Occipital lobe (tissue), 3 donors: ENCODE measurements at places on chromosomes 3 and 15.

GRCh38 chr3:132723024-132723950 is 1.1 kb upstream of the NPHP3 start:
- DNase-seq: no peak

DNA sequence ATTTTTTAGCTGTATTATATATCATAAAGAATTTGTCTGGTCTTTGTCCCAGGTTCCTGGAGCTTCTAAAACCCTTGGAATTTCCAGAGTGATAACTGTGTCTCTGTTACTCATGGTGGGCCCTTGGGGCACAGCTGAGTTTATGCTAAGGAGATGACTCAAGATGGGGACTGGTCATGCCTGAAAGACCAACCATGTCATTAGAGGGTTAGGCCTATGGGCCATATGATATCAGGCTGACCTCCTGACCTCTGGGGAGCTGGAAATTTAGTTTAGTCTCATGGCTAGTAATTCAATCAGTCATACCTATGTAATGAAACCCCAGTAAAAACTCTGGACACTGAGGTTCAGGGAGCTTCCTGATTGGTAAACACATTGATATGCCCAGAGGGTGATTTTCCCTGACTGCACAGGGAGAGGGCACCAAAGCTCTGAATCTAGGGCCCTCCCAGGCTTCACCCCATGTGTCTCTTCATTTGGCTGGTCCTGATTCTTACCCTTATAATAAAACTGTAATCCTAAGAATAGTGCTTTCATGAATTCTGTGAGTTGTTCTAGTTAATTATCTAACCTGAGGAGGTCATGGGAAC is 69.6 kb downstream of the EEFSEC start:
- DNase-seq: no peak

GRCh38 chr15:51104512-51104911 is 9.8 kb upstream of the TNFAIP8L3 start:
- DNase-seq: no peak

GRCh38 chr3:106232956-106233355 is 364.1 kb upstream of the CBLB start:
- no peak for DNase-seq

DNA sequence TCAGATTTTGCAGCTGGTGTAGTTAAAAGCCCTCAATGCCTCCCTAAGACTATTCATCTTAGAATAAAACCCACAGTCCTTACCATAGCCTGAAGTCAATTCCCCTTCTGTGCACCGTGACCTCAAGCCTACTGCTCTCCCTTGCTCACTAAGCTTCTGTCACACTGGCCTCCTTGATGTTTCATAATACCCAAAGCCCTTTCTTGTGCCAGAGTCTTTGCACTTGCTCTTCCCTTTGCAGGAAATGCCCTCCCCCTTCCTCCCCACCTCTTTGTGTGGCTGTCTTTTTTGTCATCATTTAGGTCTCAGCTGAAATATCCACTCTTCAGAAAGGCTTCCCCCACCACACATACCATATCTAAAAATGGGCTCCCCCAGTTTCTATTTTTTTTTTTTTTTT is 4.2 kb upstream of the PLEKHO2 start:
- DNase-seq: no peak

- DNase-seq: no peak
Measured at GRCh38 chr3:100155128-100155527, 40.8 kb upstream of the FILIP1L start.

GRCh38 chr3:97687734-97688133 is 76.8 kb upstream of the ARL6 start:
- DNase-seq: no peak

DNA sequence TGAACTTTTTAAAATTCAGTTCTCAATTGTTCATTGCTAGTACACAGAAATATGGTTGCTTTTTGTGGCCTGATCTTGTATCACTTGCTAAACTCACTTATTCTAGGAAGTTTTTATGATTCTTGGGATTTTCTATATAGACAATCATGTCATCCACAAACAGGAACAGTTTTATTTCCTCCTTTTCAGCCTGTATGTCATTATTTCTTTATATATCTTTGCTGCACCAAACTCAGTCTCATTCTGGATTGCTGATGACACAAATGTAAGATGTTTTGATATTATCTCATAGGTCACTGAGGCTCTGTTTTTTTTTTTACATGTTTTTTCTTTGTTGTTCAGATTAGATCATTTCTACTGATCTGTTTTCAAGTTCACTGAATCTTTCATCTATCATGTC is 71.7 kb downstream of the TTBK2 start:
- DNase-seq: no peak

- DNase-seq: no peak
Measured at GRCh38 chr15:32104061-32104995, 74.0 kb downstream of the CHRNA7 start.

DNA sequence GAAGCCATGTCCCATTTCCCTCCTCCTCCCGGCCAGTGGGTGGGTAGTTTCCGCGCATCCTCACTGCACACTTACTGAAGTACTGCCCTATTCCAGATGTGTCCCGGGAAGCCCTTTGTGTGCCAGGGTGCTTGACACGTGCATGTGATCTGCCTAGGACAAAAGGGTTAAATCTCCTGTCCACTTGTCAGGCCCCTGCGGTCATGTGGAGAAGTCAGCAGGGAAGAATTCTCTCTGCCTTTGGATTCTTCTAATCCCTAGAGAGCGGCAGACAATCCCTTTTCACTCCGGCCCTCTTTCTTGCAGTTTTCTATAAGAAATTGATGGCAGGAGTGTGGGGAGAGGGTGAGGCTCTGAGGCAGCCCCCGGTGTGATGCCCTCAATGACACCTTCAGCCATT is 19.8 kb downstream of the ST8SIA2 start:
- DNase-seq: no peak

- DNase-seq: no peak
Measured at GRCh38 chr15:87939848-87940457, 316.6 kb downstream of the NTRK3 start.

- DNase-seq: no peak
Measured at GRCh38 chr3:178665747-178666146, 129.5 kb downstream of the KCNMB2 start.

DNA sequence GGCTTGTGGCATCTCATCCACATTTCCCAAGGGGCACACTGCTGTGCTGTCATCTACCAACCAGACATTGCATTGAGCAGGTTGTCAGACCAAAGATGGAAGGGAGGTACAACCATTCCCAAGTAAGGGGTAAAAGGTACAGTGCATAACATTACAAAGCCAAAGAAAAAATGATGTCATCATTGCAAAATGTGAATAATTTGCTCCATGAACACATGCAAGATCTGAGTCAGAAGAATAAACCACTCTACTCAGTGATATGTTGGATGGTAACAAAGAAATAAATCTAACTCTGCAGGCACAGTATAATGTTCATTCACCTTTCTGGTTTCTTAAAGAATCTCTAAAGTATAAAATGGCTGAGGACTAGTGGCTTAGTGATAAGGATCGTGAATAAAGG is 202.7 kb downstream of the MAGI1 start:
- no peak for DNase-seq

DNA sequence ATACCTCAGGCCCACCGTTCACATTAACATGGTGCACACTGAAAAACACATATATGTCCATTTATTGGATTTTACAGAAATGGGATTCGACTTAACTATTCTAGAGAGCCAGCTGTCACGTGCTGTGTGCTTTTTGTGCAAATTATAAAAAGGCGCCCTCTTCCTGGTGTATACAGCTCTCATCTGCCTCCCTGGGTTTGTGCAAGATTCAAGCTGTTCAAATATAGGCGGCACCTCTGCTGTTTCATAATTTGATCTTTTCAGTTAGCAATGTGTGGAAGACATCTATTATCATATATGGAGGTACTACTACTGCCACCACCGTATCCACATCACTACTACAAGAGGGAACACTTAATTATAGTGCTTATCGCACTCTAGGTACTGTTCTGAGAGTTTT is 187.6 kb downstream of the EBLN2 start:
- no peak for DNase-seq

DNA sequence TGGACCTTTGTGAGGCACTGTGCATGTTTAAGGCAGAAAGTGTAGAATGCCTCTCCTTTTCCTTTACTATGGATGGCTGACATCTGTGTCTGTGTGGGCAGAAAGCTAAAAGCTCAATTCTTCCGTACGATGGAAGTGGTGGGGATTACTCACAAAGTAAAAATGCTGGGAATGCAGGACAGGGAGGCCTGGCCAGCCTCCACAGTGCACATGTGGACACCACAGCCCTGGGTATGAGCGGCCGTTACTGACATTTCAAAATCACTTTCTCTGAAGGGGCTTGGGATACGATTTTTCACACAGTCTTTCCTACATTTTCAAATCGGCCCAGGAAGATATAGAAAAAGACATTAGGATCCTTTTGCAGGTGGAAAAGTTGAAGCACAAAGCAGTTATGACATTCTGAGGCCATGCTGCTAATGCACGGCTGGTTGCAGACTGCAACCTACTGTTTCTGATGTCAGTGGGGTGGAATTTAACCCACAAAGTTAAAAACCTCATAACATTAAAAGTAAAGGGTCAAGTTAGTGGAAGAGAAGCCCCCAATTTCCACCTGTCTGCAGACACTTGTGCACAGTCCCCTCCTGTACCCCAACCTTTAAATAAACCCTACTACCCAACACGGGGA is 27.9 kb downstream of the EHD4 start:
- DNase-seq: no peak

- no peak for DNase-seq
Measured at GRCh38 chr3:123952844-123953520, 8.0 kb downstream of the CCDC14 start.

DNA sequence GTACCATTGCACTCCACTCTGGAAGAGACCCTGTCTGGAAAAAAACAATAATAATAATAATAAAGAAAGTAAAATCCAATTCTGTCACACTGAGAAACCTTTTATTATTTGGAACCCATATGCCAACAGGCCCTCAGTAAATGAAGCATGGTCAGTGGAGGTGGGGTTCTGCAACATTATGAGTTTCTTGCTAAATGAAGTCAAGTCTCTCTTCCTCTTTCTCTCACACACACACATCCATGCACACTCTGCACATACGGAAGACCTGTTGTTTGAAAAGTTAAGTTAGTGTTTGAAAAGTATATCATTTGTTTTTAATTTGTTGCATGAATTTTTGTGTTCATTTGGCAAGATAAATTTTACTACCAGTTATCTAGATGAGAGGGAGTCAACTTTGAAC is 27.8 kb downstream of the GAP43 start:
- no peak for DNase-seq

DNA sequence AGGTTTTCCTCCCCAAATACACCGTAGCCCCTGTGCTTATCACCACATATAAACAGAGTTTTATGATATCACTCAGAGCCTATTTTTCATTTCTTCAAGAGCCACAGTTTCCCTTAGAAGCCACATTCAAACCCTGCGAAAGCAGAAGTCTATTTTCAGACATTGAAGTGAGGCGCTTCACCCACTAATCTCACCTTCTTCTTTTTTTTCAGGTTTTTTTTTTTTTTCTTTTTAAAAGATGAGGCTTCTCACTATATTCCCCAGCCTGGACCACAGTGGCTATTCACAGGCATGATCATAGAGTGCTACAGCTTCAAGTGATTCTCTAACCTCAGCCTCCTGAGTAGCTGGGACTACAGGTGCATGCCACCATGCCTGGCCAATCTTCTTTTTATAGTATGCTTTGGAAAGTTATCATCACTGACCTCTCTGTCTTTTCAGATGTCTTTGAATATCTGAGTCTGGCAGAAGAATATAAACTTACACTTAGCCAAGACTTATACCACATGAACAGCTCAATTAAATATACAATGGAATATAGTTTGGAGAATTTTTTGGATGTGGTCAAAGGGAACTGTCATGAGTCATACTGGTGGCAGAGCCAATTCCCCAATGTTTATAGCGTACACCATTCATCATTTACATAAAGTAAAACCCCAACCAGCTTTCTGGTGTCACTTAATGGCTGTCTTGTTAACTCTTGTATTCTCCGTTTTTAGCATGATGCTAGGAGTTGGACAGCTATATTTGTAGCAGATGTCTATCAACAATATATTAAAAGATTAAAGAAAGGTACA is 59.7 kb upstream of the CCDC50 start:
- DNase-seq: no peak

GRCh38 chr3:130905551-130905950 is 11.7 kb downstream of the ATP2C1 start:
- DNase-seq: no peak
